ENCODE measurements at places on chromosomes 6 and 20.

DNA sequence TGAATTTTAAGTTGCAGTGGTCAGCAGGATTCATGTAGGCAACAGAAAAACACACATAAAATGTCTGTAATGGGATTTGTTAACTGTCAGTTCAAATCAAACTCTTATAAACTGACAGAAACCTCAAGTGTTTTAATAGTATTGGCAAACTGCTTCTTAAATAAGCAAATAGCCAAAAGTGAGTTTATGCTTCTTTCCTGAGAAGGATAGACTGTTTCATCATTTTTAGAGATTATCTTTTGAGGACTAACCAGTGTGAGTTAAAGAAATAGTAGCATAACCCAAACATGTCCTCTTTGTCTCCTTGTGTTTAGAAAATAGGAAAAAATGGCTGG is 68.0 kb downstream of the AIG1 start:
- no peak for DNase-seq

GRCh38 chr20:24863356-24863755 is 85.7 kb upstream of the CST7 start:
- no peak for DNase-seq

- DNase-seq: no peak
Observed at GRCh38 chr6:168782187-168782751, 341.3 kb downstream of the SMOC2 start.

- no peak for DNase-seq
Observed at GRCh38 chr20:47318027-47318585, 38.4 kb downstream of the ZMYND8 start.

- no peak for DNase-seq
Observed at GRCh38 chr6:74409447-74409846, 713.4 kb downstream of the CD109 start.

GRCh38 chr6:23445157-23445710 is 680.8 kb upstream of the NRSN1 start:
- DNase-seq: no peak

- DNase-seq: no peak
Observed at GRCh38 chr6:27176523-27177484, 70.7 kb upstream of the PRSS16 start.

DNA sequence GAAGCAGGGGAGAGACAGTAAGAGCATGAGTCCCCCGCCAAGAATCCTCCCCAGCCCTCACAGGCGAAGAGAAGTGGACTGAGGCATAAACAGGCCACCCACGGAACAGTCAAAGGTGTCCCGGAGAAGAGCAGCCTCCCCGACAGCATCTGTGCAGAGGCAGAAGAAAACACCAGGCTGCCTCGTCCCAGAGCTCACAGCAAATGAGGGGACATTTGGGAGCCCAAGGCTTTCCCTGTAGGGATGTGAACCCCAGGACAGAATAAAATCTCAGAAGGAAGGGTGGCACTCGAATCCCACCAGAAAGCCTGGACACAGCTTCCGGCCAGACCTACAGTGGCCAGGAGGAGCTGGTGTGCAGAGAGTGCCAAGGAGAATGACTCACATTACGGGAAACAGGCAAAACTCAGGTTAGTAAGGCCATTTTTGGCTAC is 90.4 kb downstream of the DLL1 start:
- no peak for DNase-seq

GRCh38 chr20:4820806-4821518 is 99.3 kb downstream of the PRND start:
- DNase-seq: no peak

DNA sequence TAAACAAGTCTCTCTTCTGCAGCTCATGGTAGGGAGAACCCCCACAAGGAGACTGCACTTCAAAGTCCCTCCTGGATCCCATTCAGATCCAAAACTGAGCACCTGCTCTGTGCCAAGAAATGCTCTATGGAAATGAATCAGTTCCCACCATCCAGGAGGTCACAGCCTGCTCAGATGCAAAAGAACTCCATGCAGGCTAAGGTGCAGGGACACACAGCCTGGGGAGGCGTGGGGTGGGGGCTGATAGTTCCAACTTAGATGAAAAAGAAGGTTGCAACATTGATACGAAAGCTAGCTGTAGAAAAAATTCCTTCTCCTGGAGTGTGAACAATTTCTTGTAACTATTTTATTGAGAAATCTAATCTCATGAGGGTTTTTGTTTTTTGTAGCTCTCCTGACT is 111.0 kb upstream of the TMEM170B start:
- no peak for DNase-seq
